ENCODE measurements at places on chromosomes 7 and 10.

- H3K27ac ChIP-seq = peak overlapping the region; percentile 96
- peaks cover 87% of the 10 kb centered on the region for H3K36me3 ChIP-seq
- peak; percentile 71 for DNase-seq
- H3K27me3 ChIP-seq = no peaks in the 10 kb centered on the region
- peak overlapping the region; percentile 97 for H3K4me3 ChIP-seq
- H3K4me1 ChIP-seq = peaks cover 56% of the 10 kb centered on the region
Observed at GRCh38 chr7:87876869-87877234, 559 bp downstream of the DBF4 start.

DNA sequence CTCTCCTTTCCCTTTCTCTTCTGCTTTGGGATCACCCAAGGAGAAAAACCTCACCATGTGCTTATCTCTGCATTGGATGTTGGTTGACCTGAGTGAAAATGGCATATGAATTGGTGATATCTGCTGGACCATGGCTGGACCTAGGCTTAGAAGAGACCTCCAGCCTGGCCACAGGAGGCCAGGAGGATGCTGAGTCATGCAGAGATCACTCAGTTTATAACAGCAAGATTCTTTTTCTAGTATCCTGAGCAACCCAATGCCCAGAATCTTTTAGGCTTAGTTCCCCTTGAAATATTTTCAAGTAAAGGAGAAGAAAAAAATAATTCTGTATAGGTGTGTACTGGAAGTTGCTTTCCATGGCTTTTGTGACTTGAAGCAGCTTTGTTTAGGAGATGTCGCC is 236.3 kb downstream of the KLF6 start:
- H3K27me3 ChIP-seq = peaks cover 15% of the 10 kb centered on the region
- peak overlapping the region; percentile 50 for H3K27ac ChIP-seq
- H3K36me3 ChIP-seq = no peaks in the 10 kb centered on the region
- no peak overlapping the region for H3K4me3 ChIP-seq
- no peak for DNase-seq

GRCh38 chr7:130384841-130385599 is 4.7 kb downstream of the CPA1 start:
- H3K4me3 ChIP-seq = no peak overlapping the region
- H3K36me3 ChIP-seq = no peaks in the 10 kb centered on the region
- no peak for DNase-seq
- H3K4me1 ChIP-seq = no peaks in the 10 kb centered on the region
- H3K27me3 ChIP-seq = no peaks in the 10 kb centered on the region
- no peak overlapping the region for H3K27ac ChIP-seq

- no peak for DNase-seq
- H3K4me3 ChIP-seq = no peak overlapping the region
- H3K27ac ChIP-seq = no peak overlapping the region
- peaks cover 7% of the 10 kb centered on the region for H3K27me3 ChIP-seq
Observed at GRCh38 chr7:3279147-3279818, 21.8 kb upstream of the SDK1 start.

- no peak for DNase-seq
- H3K4me1 ChIP-seq = no peaks in the 10 kb centered on the region
- H3K27ac ChIP-seq = no peak overlapping the region
- H3K27me3 ChIP-seq = peaks cover 36% of the 10 kb centered on the region
- no peaks in the 10 kb centered on the region for H3K36me3 ChIP-seq
Observed at GRCh38 chr10:118209215-118209614, 132.9 kb downstream of the FAM204A start.

DNA sequence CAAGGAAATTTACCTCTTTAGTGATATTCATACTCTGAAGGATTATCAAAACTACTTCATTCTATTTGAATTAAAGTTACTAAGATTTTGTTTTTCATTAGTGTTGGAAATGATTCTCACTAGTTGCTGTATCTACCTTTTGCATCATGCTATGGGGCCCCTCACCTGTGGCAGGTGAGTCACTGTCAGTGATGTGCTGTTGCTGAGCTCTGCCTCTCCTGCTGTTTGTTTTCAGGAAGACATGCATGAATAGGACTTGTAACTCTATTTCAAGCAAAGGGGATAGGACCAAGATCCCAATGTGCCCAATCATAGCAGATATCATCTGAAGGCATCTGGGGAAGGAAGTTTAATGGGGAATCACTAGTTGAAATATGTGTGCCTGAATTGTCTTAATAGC is 57.4 kb upstream of the AGR3 start:
- H3K4me3 ChIP-seq = no peak overlapping the region
- no peaks in the 10 kb centered on the region for H3K27me3 ChIP-seq
- no peak for DNase-seq

DNA sequence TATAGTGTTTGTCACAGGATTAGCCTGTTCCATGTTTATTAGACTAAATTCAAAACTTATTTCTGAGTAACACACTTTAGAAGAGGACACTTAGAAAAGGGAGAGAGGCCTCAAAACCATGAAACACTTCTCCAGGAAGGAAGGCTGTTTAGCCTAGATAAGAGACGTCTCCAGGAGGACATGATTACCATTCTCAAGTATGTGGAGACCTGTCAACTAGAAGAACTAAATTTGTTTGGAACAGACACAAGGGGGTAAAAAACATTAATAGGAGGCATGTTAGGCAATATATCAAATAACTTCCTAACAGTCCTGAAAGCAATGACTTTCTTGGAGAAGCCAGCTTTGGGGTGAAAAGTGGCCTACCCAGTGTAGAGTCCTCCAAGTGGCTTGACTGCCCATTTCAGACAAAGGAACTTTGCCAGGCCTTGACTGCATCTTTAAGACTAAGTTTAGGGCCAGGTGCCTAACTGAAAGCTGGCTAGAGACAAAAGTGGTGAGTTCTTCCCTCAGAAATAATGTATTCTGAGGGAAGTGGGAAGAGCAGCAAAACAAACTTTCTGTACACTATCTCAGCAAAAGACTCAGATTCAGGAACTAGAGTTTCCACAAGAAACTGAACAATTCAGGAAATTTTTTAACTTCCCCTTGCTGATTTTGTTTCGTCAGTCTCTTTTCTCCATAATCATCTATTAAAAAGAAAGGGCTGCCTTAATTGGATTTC is 11.8 kb downstream of the NCOA4 start:
- H3K4me3 ChIP-seq = no peak overlapping the region
- peaks cover 69% of the 10 kb centered on the region for H3K36me3 ChIP-seq
- peaks cover 76% of the 10 kb centered on the region for H3K4me1 ChIP-seq
- H3K27ac ChIP-seq = peak overlapping the region; percentile 29

GRCh38 chr7:103445228-103446048 is 569 bp downstream of the SLC26A5 start:
- H3K27ac ChIP-seq = no peak overlapping the region
- DNase-seq = peak; percentile 33
- H3K4me3 ChIP-seq = peak overlapping the region; percentile 58
- peaks cover 82% of the 10 kb centered on the region for H3K27me3 ChIP-seq
- H3K36me3 ChIP-seq = no peaks in the 10 kb centered on the region
